ENCODE measurements at places on chromosomes 11 and 22.

GRCh38 chr11:117941163-117941707 is 12.0 kb upstream of the TMPRSS13 start:
- no peak for DNase-seq

- peak; percentile 68 for DNase-seq
Observed at GRCh38 chr11:96091476-96091875, 167.6 kb upstream of the MTMR2 start.

GRCh38 chr11:101717619-101718018 is 133.8 kb upstream of the TRPC6 start:
- DNase-seq, result no peak

DNA sequence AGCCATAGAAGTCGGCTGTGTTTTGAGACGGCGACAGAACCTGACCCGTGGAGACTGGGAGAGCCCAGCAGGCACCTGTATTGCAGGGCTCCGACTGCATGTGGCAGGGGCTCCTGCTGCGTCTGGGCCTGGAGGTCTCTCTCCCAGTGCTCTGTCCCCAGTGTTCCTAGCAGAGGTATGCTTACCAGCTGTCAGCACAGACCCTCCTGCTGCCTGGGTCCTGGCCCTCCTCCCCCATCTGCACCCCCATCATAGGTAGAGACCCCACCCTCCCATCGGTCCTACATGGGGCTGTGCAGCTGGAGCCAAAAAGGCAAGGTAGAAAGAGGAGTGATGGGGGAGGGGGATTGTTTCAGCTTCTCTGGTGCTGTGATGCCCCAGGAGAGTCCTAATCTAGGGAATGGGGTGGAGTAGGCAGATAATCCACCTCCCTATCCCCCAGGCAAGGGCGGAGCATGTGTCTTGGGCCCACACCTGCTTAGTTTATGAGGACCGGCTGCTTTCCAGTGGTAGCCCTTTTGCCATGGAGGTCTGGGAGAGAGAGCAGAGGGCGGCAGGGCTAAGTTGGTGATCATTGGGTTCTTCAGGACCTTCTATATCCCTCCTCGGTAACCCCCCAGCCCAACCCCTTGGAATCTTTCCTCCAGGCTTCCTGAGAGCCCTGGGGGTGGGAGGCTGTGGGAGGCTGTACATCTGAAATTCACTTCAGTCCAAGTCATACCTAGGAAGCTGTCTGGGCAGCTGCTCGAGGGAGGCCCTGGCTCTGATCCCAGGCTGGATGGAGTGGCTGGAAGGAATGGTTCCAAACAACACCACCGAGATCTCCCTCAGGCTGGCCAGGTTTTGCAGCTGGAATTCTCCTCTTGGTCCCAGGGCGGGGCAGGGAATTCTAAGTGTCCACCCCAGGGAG is 5.3 kb downstream of the SLC7A4 start:
- no peak for DNase-seq

GRCh38 chr22:31622980-31623379 is 39.0 kb downstream of the PISD start:
- no peak for DNase-seq

DNA sequence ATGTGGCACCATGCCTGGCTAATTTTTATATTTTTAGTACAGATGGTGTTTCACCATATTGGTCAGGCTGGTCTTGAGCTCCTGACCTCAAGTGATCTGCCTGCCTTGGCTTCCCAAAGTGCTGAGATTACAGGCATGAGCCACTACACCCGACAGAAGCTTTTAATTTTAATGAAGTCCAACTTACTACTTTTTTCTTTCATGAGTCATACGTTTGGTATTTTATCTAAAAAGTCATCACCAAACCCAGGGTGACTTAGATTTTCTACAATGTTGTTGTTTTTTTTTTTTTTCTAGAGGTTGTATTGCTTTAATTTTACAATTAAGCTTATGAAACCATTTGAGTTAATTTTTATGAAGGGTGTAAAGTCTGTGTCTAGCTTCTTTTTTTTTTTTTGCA is 34.9 kb downstream of the JRKL start:
- DNase-seq, result no peak

GRCh38 chr11:130601141-130601540 is 152.7 kb downstream of the ADAMTS15 start:
- DNase-seq, result no peak
